Ecto neural progenitor cell (in vitro differentiated cells): ENCODE measurements at places on chromosomes 3 and 15.
A peak's percentile ranks its signal among the peaks of the same experiment; 100 is the strongest.

DNA sequence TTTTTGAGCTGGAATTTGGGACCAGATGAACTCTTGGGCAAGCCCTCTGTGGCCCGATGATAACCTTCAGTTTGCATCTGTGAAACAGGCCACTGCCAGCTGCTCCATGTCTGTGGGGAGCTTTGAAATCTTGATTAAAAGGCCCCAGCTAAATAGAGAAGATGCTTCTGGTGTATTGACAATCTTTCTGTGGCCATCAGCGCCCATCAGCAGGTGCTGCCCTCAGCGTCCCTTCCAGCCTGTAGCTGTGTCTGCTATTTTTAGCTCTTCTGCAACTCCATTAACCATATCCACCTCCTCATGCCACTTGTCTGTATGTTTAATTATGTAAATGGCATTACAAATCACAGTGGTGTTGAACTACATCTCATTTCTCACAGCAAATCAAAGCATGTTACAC lies 54.0 kb downstream of the CHCHD6 start:
- no peak for DNase-seq

DNA sequence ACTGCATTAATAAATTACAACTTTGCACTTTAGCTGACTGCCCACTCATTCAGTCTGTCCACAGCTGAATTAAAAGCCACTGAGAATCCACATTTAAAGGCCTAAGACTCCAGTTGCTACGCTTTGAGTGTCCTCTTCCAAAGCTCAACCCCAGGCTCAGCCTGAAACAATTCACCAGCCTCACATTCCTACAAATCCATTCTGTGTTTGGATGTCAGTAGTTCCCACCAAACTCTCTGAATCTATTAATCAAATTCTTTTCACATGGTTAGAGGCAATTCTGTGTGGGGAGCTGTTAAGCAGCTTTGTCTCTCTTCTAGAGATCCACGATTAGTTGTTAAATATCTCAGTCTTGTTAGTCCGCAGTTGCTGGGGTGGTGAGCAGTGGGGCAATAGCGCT lies 116.8 kb upstream of the UBE2E2 start:
- no peak for DNase-seq

DNA sequence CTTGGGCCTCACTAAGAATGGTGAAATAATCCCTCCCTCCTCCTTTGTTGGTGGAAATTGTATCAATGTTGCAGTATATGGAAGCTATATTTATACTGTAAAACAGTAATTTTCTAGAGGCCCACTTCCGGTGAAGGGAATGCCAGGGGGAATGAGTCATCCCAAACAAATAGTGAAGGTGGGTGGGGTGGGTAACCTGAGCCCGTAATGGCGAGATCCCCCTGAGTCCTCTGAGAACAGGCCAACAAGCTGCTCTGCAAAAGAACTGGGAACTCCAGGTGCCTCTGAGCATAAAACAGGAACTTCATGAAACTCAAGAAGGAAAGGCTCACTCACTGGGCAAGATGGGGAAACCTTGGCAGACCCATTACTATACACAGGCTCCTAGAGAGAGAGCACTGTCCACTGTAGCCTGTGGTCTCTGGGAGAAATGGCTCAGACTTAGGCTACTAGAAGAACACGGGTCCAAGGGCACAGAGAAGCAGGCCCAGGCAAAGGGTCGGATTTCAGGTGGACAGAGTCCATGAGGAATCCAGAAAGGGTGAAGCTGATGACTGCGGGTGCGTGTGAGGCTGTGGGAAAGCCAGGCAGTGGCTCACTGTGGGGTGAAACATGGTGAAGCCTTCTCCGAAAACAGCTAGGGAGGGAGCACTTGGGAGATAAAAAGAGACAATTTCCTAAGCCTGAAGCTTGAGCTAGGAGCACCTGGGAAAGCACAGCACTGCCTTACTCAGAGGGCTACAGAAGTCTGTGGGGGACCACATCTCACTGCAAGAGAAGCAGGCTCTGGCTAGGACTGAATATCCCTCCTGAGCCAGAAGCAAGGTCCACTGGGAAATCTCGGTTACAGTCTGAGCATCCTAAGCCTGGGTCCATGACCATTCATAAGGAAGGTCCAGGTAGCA lies 19.8 kb downstream of the LARP6 start:
- DNase-seq, result no peak

DNA sequence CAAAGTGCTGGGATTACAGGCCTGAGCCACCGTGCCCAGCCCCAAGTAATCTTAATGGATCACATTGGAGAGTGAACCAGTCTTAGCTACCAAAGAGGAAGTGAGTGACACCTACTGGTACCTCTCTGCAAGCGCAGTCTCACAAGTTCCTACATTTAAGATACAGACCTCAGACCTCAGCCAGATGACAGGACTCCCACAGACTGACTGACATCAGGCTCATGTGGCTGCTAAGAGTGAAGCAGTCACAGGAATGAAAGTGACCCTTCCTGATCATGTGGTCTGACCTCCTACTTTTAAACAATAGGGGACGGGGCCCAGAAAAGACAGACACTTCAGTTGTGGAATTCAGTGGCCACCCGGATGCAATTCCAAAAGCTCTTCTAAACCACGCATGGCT lies 36.3 kb upstream of the GNB5 start:
- peak; percentile 73 for DNase-seq

- DNase-seq, result peak; percentile 68
Observed at GRCh38 chr15:53978253-53978906, at the start of gene UNC13C. Gene UNC13C, plus strand, starts transcription at chr15:53978441. Its CDS starts 34,463 bp downstream, at chr15:54012904.

DNA sequence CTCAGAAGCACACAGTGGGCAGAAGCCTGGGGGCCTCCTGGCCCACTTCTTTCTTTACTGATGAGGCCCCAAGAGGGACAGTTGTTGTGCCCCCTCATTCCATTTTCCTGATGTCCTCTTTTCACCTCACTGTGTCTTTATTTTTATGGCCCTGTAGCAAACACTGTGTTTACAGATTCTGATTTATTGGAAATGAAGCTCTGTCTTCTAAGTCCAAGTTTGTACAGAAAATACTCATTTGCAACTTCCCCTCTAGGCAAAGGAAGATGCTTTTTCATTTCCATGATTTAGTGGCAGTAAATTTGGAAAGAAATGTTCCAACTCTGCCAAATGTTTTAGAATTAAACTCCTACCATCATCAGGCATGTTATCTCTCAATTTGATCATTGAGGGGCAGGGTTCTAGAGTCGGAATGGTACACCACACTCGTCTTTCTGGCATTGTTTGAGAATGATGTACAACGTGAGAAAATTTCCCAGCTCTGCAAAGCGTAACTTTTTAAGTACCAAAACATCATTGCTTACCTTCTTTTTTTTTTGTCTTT lies 129.7 kb downstream of the ARNT2 start:
- no peak for DNase-seq

DNA sequence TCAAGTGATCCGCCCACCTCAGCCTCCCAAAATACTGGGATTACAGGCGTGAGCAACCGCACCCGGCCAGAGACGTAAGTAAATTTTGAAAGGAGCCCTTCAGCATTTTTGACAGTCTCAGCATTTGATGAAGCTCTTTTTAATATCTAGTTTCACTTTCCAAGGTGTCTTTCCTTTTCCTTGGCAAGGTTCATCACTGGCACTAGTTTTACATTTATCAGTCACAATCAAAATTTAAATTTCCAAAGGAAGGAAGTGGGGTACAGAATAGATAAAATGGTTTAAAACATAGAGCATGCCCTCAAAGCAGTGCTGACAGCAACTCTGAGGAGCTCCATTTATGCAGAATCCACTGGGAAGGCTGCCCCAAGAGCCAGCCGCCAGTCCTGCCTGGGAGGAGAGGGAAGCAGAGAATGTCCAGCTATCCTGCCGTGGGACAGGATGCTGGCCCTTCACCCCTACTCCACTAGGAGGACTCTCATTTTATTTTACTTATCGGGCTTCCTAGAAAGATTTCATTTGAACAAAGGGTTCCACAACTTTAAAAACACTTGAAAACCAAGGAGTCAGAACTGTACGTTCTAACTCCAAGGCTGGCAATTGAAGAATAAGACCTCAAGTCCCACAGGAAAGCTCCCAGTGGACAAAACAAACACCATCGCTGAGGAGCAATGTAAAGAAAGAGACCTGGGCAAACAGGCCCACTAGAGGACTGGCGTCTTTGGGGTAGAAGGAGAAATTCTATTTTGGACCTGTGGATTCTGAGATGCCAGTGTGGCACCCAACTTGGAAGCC lies 9.9 kb downstream of the SFMBT1 start:
- no peak for DNase-seq

GRCh38 chr15:41689834-41690233 lies 29.6 kb downstream of the MGA start:
- DNase-seq, result no peak

DNA sequence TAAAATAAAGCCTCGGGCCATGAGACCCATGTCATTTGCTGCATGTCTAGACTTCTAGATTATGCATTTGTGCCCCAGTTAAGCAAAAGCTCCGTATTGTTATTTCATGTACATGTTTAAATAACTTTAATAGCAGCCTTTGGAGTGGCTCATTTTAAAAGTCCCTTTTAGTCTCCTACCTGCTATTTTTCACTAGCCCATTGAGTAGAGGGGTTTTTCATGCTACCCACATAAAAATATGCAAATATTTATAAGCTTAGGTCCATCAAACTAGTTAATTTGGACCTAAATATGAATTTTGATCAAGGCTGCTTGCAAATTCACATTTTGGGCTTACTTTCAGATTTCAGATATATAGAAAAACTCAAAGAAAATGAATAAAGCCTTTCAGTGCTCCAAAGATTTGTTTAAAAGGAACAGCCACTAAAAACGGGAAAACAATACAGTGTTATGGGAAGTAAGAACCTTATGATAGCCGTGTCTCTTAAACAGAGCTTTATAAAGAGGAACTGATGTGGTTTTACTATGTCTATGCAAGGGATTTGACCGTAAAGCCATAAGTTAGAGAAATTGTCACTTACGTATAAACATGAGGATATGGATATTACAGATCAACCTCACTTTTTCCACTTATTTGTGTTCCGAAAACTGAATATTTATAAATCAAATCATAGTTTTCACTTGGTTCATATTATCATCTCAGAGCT lies 30.0 kb downstream of the FILIP1L start:
- no peak for DNase-seq

DNA sequence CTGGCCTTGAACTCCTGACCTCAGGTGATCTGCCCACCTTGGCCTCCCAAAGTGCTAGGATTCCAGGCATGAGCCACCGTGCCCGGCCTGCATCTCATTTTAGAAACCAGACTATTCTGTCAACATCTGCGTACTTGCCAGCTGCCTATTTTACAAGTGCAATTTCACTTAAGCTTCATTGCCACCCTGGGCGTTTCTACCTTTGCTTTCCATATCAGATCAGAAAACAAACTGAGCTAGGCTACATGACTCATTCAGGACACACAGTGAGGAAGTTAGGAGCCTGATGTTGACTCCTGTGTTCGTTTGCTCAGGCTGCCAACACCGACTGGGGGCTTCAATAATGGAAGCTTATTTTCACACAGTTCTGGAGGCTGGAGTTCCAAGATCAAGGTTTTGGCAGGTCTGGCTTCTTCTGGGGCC lies 42.3 kb upstream of the KLHL25 start:
- DNase-seq, result no peak

GRCh38 chr15:73392025-73392424 lies 23.3 kb upstream of the HCN4 start:
- no peak for DNase-seq

DNA sequence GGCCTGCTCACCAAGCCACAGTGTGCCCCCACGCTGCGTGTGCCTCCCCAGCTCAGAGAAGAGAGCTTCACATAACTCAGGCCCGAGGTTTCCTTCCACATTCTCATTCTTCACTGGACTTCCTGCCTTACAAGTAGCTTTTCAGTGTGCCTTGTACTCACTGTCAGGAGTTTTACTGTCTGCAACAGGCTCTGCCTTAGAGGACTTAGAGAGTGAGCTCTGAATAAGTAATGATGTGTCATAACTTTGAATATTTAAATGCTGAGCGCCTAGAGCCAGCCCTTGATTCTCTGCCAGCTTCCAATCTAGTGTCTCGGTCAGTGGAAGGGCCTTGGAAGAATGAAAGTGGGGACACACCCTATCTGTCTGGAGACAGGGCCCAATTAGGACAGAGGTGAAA lies 41.8 kb downstream of the ITGB5 start:
- no peak for DNase-seq

GRCh38 chr15:75696311-75696720 lies 16.3 kb downstream of the CSPG4 start:
- DNase-seq, result no peak

GRCh38 chr3:172285844-172286243 lies 162.4 kb downstream of the GHSR start:
- DNase-seq, result no peak

GRCh38 chr15:51855612-51856011 lies 26.2 kb downstream of the TMOD3 start:
- DNase-seq, result no peak

DNA sequence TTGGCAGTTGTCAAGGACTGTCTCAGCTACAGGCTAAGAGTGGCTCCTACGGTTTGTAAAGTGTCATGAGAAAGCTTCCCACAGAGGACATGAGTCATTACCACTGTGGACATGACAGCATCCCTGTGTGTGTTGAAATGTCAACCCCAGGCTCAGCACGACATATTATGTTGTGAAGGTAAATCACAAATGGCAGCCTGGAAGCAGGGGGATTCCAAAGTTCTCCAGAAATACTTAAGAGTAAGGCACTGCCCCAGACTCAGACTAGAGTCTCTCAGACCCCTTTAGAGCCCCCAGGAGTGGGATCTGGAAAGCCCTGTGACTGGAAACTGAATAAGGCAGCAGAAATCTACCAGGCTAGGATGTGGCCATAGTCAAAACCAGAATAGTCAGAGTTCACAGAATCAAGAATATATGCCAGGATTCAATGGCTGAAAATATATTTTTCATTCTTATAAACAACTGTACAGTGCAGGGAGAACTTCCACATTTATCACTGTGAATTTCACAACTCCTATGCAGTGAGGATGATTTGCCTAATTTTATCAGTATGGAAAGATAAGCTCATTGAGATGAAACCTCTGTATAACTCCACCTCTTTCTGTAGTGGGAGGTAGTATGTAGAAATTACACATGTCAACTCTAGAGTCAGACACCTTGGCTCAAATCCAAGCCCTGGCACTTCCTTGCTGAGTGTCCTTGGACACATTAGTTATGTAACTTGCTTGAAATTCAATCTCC lies 237.1 kb upstream of the CFAP20DC start:
- no peak for DNase-seq

DNA sequence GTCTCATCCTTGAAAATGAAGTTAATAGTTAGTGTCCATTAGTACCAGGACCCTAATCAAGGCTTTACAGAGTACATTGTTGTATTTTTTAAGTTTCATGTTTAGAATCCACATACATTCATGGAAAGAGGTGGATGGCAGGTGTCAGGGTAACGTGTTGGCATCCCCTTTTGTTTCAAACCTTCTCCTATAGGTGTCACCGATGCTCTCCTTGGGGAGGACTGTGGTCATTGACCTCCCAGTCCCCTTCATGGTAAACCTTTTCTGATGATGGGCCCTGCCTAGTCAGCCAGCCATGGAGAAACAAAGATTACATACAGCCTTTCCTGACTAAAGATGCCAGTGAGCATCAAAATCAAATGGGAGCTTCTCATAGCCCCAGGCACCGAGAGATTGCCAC lies 574.8 kb downstream of the AGBL1 start:
- no peak for DNase-seq

- DNase-seq, result no peak
Observed at GRCh38 chr15:58535337-58535736, 103.5 kb downstream of the LIPC start.
